T-helper 2 cell (primary cell): ENCODE measurements at places on chromosomes 6 and 20.

- peak; percentile 58 for DNase-seq
Measured at GRCh38 chr6:156780102-156780641, 3.0 kb downstream of the ARID1B start.

GRCh38 chr20:22962567-22963439 is 72.3 kb upstream of the SSTR4 start:
- DNase-seq = no peak

DNA sequence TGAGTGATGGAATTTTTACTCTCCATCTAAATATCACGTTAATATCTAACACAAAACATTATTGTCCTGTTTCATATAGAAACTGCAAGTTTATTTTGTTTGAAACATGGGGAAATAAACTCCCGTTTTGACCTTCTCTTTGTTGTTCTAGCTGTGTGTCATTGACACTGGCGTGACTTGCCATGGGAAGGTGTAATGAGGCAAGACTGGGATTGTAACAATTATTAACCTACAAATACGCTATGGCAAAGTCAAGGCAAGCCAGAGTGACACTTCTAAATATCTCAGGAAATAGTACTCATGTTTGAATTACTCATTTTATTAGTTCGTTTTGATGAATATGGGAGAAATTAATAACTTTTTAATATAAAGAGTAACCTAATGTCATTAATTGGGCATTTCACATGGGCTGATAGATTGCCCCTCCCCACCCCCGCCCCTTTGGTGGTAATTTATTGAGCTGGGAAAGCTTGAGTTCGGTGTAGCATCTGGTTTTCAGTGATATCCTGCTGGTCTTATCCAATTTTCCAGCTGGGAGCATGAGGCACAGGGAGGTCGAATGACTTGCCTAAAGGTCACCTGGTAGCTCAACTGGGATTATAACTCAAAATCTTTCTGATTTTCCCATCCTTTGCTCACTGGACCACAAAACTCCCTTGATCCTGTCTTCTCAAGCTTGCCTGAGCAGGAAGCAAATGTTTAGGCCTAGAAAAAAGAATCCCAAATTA is 380.6 kb upstream of the JAG1 start:
- no peak for DNase-seq

- no peak for DNase-seq
Measured at GRCh38 chr20:50664254-50664653, 27.1 kb downstream of the RIPOR3 start.

DNA sequence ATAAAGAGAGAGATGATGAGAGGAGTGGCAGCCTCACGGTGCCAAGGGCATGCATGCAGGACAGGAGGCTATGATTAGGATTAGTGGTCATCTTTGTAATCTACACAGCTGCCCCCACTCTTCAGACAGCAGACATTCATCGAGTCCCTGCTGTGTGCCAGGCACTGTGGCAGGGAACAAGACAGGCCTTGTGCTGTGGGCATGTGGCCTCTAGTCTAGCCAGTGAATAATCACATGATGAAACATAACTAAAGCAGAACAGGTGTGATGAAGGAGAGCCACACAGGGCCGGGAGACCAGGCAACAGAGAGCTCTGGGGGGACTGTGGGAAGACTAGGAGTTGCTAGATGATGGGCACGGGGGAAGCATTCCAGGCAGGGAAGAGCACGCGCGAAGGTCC is 22.2 kb downstream of the TOX2 start:
- no peak for DNase-seq

DNA sequence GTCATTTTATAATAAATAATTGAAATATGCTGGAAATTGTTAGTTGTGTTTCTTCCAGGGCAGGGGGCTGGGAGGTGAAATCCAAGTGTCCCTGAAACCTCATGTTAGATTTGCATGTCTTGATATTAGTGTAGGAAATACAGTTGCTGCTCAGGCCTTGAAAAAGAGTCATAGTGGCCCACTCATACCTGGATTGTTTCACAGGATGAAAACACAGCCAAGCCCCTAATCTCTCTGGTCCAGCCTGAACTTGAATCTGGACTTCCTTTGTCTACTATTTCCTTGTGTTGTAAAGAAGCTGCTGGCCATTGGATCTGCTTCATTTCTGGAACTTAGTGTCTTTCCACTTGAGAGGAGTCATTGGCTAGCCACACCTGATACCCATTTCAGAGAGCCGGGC is 108.8 kb upstream of the JARID2 start:
- no peak for DNase-seq

GRCh38 chr20:43755851-43756250 is 29.0 kb upstream of the GTSF1L start:
- DNase-seq = no peak

- DNase-seq = no peak
Measured at GRCh38 chr6:80223743-80224212, 117.3 kb downstream of the BCKDHB start.

DNA sequence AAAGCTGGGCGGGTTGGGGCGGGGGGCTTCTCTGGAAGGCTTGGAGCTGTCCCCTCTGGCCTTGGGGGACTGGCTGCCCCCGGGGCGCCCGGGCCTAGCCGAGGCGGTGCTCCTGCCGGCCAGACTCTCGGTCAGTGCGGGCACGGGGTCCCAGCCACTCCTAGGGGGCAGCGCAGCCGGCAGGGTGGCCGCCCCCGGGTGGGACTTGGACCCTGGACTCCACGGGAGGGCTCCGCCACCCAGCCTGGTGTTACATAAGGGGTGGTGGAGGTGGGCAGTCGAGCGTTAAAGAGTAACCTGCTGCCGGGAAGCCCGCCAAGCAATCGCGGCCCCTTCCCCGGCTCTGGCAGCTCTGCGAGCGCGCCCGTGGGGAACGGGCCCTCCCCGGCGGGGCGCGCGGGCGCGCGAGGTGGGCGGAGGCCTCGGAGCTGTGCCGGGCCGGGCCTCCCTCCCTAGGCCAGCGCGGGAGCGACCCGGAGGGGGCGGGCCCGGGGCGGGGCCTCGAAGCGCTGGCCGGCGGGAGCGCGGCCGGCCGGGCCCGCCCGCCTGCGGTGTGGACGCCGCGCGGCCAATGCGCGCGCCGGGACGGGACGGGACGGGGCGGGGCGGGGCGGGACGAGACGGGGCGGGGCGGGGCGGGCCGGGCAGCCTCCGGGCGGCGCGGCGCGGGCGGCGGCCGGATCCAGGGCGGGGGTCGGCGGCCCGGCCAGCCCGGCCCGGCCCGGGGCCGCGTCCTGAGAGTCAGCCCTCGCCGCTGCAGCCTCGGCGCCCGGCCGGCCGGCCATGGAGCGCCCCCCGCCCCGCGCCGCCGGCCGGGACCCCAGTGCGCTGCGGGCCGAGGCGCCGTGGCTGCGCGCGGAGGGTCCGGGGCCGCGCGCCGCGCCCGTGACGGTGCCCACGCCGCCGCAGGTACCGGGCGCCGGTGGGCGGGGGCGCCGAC is at the start of gene SLC2A4RG:
SLC2A4RG (plus strand) TSS at position 647 of the 940 bp plus-strand sequence; CDS start at position 784, 137 bp downstream.
- peak; percentile 87 for DNase-seq

DNA sequence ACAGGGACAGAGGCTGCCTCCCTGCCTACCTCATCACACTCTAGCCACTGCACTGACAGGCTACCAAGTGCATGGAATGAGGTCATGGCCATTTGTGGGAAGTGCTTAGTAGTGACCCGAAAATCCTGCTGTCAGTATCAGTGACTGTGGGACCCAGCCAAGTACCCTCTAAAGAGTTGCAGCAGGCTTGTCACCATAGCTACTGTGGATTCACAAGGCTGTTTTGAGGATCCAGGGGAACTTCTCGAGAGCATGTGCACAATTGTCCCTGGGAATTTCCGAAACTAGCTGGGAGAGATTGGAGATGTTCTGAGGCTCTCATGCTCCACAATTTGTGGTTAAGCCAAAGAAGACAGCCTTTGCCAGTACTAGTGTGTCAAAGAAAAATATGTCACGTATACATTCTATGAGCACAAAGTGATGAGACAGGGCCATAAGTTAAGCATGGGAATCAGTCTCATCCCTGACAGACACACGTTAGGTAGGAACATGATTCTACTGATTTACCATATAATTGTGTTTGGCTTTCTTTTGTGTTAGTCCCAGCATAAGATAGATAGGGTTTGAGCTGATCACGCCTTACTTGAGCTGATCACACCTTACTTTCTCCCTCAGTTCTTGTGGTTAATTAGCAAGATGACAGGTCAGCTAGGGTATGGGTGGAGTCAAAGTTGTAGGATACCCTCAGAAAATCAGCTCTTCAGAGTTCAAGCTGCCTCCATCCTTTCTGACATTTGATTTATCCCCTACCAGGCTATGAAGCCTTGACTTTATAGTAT is 42.6 kb upstream of the TMEM170B start:
- DNase-seq = no peak

DNA sequence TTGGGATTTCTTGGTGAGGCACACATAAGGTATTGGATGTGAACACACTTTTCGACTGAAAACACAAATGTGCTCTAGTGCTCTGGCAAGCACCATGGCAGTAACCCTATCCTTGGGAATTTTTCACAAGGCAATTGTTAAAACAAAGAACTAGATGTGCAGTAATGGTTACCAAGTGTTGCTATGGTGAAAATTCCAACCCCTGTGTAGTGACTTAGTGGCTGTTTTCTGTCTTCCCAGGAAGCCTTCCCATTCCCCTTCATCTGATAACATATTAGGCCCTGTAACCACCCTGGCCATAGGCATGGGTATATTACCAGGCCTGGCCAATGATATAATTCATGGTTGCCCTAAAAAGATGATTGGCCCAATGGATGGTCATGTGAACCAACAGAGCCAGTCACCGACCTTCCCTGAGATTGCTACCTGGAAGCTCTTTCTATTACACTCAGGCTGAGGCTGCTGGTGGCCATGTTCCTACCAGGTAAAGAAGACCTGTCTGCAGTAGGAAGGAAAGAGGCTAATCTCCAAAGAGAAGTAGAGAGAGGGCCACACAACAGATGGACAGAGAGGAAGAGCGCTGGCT is 4.1 kb downstream of the C20orf202 start:
- DNase-seq = no peak

DNA sequence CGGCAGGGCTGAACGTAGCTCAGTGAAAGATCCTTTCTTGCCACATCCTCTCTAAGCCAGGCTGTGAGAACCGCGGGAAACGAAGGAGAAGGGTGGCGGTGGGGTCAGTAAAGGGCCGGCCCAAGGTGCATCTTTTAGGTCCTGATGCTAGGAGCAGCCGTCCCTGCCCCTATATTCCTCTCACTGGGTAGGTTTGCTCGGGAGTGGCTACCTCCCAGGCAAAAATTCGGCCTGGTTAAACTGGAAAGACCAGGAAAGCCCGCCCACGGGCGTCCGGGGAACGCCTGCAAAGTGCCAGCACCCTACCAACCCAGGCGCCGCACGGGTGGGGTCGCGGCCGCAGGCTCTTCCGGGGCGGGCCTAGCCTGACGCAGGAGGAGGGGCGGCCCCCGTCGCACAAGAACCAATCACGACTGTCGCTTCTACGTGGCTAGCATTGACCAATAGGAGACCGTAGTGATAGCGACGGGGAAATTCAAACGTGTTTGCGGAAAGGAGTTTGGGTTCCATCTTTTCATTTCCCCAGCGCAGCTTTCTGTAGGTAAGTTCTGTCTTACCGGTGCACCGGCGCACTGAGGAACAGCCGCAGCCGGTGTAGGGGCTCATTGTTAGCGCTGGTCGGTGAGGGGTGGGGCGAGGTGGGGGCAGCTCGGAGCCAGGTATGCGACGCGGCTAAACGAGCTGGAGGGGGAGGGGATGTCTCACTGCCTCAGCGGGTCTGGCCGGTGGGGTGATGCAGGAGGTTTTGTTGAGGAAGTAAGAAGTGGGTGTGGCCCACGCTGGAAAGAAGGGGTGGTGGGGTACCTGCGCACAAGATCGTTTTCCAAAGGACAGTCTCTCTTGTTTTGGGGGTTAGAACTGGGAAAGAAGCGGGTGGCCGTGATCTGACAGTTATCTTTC is at the start of gene TTK:
TTK (plus strand) TSS at position 477 of the 900 bp plus-strand sequence. CDS start 1,195 bp downstream, outside the sequence.
- DNase-seq = peak; percentile 78

DNA sequence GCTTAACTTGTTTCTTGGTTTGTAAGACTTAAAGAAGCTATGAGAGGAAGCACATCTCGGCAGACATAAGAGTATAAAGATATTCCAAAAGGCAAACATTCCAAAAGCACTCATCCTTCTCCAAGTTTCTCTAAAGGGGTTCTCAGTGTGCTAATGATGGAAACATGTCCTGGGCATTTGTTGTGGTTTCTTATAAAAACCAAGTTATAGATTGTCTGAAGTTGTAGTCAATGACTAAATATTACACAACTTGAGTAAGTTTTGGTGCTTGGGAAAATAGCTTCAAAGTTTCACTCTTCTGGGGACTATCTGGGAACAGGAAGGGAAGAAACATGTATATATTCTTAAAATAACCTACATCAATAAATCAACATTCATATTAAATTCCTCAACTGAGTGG is 128.3 kb upstream of the TBX18 start:
- DNase-seq = no peak

- DNase-seq = no peak
Measured at GRCh38 chr20:10781526-10781925, 107.7 kb upstream of the JAG1 start.

DNA sequence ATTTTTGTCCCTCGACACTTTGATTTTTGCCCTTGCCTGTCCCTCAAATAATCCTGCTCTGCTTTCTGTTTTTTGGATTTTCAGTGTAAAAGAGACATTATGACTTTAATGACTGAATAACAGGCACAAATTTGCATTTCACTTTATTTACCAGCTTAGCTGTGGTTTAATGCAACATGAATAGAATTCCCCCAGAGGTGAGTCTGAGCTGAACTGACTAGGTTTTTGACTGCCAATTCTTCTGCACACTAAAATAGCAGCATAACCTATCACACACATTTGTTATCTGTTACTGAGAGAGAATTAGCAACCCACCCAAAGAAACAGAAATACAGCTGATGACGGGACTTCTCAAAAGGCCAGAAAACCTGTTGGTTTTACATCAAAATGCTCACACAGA is 3.9 kb upstream of the RBM24 start:
- no peak for DNase-seq

DNA sequence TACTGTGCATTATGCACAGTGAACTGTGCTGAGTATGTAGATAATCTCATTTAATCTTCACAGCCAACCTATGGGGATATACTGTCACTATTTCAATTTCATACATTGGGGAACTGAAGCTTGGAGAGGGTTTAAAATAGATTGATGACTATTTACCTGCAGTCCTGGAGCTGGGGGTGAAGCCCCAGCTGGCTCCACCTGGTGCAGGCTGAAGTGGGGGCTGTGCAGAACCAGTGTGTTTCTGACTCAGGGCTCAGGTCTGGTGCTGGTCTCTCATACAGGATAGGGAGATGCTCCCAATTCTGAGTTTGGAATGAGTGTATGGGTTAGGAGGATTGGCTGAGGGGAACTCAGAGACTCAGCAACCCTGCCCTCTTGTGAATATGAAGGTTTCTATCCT is 176.1 kb upstream of the CEP162 start:
- no peak for DNase-seq

DNA sequence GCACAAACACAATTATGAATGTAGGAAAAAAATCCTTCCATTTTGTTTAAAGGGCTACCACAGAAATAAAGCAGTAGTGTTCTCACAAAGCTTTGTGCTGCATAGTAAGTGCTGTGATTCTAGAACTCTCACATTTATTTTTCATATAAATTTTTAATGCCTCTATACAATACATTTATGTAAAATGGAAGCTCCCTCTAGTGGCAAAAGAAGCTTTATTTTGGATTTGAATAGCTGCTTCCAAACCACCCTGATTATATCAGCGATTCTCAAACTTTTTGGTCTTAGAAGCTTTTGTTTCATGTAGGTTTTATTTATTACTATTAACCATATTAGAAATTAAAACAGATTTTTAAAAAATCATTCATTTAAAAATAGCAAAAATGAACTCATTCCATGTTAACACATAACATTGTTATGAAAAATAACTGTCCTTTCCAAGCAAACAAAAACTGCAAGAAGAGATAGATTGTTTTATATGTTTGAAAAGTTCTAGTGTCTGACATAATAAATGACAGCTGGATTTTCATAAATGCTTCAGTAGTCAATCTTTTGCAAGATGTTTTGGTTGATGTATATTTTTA is 38.4 kb downstream of the HS3ST5 start:
- no peak for DNase-seq

GRCh38 chr20:43999848-44000247 is 85.2 kb downstream of the TOX2 start:
- no peak for DNase-seq
